ENCODE measurements at places on chromosomes 11 and 22. TPM values are rescaled to one million over a fixed set of nuclear protein-coding genes. Genes with fewer than 3 reads are reported as not detected.

Gene MAPK8IP1
- 1.6 TPM for total RNA-seq

Gene SAC3D1
- total RNA-seq: 9.4 TPM

Gene KDM2A
- total RNA-seq: 280 TPM

Gene SLC22A8
- not detected for total RNA-seq

Gene EMID1
- total RNA-seq: not detected

Gene BBOX1
- total RNA-seq: not detected

DNA sequence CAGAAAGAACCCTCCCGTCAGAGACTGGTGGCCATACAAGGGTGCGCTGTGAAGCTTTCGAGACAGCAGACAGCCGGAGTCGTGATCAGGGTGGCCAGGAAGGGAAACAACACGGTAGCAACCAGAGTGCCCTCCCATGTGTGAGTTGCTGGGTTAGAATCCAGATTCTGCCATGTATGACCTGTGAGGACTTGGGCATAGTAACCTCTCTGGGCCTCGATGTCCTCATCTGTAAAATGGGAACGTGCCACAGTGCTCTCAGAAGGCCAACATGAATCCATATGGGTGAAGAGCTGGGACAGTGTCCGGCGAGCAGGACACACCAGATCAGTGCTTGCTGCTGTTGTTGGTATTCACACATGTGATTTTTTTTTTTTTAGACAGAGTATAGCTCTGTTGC, 7.6 kb upstream of the FGF3 start:
- no peak for DNase-seq

DNA sequence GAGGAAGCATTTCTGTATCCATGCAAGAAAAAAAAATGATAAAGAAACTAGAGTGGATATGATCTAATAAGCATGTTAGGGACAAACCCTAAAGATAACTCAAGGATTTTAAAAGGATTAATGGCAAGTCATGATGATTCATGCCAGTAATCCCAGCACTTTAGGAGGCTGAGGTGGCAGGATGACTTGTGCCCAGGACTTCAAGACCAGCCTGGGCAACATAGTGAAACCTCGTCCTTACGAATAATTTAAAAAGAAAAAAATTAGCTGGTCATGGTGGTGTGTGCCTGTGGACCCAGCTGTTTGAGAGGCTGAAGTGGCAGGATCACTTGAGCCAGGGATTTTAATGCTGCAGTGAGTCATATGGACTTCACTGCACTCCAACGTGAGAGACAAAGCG, 145.5 kb upstream of the BLID start:
- no peak for DNase-seq

GRCh38 chr11:47130543-47130942, 46.1 kb downstream of the ARFGAP2 start:
- DNase-seq: no peak

DNA sequence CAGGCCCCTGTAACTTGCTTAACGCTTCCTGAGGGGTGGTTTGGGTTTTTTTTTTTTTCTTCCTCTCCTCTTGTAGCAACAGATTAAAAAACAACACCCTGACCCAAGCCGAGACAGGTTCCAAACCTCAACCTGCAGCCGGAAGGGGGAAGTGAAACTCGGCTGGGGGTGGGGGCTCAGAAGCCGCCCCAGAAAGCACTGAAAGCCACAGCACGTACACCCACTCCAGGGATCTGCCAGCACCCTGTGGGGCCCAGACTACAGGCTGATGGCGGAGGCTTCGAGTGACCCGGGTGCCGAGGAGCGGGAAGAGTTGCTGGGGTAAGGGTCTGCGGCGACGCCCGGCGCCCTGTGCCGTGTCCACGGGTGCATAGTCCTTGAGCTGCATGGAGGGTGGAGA, at the start of gene LSP1:
TSS of gene LSP1 (plus strand) at position 208 of the 400 bp plus-strand sequence. CDS start at position 269, 61 bp downstream.
- peak; percentile 92 for DNase-seq

DNA sequence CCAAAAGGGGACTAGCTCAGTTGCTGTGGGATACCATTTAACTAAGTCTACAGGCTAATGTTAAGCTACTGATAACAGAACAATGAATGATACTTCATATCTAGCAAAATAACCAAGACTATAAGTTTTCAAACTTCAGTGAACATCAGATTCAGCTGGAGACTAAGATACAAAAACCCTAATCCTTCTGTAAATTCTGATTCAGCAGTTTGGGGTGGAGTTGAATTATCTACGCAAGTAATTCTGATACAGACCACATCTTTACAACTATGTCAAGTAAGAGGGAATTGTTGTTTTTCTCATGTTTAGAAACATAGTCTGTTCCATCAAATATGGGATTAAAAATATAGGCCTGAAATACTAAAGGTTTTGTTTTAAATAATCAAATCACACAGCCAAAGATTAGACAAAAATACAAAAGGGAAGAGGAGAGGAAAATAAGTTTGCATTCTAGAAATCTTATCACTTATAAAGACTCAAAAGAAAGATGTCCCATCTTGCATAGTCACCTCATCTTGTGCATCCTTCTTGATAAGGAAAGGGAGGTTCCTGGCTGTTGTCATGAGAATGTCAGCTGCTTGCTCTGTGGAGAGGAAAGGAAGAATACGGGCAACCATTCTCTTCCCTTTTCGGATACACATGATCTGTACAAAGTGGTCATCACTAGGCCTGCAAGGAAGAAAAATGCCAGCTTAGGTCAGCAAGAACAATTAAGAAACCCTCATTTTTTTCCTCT, 21.4 kb downstream of the PATL1 start:
- DNase-seq: no peak

- DNase-seq: peak; percentile 77
Observed at GRCh38 chr11:85810871-85811611, at the start of gene SYTL2. TSS of gene SYTL2 (minus strand) at chr11:85811141. CDS start at chr11:85757725, 53,416 bp downstream.

GRCh38 chr22:26998129-26998528, 340.7 kb downstream of the MIAT start:
- no peak for DNase-seq
